ENCODE measurements at places on chromosomes 11 and 22.
A peak's percentile ranks its signal among the peaks of the same experiment; 100 is the strongest.

DNA sequence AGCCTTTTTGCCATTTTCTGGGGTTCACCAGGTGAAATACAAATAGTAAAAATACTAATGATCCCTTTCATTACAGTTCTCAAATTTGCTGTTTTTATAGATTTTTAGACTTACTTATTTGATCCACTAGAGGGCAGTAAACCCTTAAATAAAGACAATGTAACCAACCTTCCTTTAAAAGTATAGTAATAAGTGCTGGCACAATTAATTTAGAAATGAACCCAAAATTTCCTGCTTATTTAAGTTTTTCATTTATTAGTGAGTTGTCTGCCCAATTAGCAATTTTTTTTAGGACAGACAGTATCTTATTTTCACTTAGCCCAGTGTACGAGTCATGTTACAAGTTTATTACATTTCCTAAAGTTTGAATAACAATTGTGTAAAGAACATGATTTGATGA lies 4.7 kb downstream of the DDIAS start:
- DNase-seq, result no peak

GRCh38 chr11:73170140-73170539 lies 28.0 kb upstream of the FCHSD2 start:
- DNase-seq, result peak; percentile 40

DNA sequence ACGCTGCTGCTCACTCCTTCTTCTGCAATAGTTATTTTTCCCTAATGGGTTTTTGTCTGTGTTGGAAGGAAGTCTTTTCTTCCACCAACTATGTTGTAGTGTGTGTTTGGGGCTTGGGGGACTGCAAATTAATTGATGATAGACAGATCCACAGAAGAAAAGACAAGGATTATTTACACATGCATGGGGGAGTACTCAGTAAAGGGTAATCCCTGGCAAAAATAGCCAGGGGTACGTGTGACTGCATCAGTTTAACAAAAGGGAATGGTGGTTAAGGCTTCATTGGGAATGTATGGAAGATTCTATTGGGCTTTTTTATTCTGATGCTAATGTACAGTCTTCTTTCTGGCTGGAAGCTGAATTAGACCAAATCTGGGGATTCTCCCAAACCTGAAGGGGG lies 20.2 kb upstream of the FEZ1 start:
- no peak for DNase-seq

- DNase-seq, result no peak
Observed at GRCh38 chr22:41369837-41370236, 11.9 kb upstream of the TEF start.

GRCh38 chr11:44065841-44066731 lies at the start of gene ACCS:
TSS of gene ACCS (plus strand) at chr11:44066270. CDS start at chr11:44067628, 1,358 bp downstream.
- DNase-seq, result peak; percentile 42

DNA sequence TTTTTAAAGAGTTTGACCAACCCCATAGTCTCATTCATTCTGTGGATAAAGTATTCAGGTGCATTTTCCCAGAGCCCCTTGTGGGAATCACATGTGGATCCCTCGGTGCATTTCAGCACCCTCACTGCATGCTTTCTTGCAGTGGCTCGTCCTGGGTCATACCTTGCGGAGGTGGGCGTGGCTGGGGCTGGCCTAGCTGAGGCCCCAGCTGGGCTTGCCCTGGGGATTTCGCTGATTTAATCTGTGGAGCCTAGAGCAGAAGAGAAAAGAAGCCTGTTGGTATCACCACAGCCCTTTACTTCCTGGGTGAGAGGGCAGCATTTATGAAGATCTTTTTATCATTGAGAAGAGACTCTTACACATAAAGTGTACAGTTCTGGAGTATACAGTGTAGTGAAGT lies 53.1 kb downstream of the FBXO7 start:
- peak; percentile 14 for DNase-seq

- no peak for DNase-seq
Observed at GRCh38 chr11:109706945-109707344, 285.0 kb downstream of the C11orf87 start.

DNA sequence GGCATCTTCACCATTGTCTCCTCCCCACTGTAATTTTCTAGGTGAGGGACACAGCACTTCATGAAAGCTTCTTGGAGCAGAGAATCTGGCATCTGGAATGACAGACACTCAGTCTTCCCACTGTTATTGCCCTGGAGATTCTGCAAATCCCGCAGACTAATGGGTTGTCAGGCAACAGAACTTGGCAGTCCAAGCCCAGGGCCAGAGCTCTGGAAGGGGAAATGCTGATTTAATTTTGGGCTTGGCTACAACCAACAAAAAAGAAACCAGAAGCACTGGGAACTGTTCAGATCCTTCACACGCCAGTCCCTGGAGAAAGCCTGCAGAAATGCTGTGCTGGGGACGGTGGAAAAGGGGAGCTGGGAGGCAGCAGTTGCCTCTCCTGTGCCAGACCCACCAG lies 71.5 kb upstream of the BID start:
- no peak for DNase-seq

GRCh38 chr11:117814766-117815261 lies 9.7 kb downstream of the FXYD2 start:
- DNase-seq, result peak; percentile 86

- no peak for DNase-seq
Observed at GRCh38 chr11:119607726-119608125, 121.3 kb downstream of the NECTIN1 start.

- no peak for DNase-seq
Observed at GRCh38 chr11:70829886-70830272, 422.5 kb downstream of the SHANK2 start.

DNA sequence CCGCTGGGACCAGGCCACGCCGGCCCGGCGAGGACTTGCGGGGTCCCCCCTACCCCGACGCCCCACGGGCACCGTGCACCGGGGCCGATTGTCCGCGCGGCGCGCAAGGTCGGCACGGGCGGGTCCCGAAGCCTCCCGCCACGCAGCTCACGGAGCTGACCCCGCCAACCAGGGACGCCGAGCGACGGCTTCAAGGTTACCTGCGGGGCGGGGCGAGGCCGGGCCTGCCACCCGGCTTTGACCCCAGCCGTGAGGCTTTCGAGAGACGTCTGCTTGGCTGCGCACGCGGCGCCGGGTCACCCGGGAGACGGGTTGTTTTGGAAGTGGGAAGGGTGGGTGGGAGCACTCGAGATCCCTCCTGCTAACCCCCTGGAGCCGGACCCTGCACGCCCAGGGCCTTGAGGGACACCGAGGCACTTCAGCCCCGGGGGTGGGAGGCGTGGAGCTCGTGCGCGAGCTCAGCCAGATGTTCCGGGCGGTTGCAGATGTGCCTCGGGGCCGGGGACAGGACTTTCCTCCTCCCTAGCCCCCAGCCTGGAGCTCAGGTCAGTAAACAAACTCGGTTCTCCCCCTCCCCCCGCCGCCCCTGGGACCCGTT lies 3.2 kb upstream of the WNT11 start:
- DNase-seq, result peak; percentile 92

GRCh38 chr11:14386895-14387480 lies 28.0 kb upstream of the RRAS2 start:
- DNase-seq, result no peak

All from RPMI8226 (cell line).